ENCODE measurements at places on chromosomes 7 and 10.

- peak; percentile 76 for DNase-seq
Measured at GRCh38 chr10:123507298-123507697, 158.9 kb upstream of the GPR26 start.

DNA sequence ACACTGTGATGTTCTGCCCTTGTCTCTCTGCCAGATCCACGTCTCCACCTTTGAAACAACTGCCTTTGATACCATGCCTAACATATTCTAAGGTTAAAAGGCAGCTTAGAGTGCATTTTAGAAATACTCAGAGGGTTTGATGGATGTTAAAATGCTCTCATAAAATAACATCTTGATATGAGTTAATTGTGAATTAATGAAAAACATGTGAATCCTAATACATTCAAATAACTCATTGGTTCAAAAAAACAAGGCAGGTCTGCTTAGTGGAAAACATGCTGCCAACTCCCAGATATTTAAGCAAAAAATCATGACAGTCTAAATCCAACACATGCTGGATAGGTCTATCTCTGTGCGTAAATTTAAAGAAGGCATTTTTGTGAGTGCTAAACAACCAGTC lies 291.8 kb downstream of the AHR start:
- DNase-seq = no peak

DNA sequence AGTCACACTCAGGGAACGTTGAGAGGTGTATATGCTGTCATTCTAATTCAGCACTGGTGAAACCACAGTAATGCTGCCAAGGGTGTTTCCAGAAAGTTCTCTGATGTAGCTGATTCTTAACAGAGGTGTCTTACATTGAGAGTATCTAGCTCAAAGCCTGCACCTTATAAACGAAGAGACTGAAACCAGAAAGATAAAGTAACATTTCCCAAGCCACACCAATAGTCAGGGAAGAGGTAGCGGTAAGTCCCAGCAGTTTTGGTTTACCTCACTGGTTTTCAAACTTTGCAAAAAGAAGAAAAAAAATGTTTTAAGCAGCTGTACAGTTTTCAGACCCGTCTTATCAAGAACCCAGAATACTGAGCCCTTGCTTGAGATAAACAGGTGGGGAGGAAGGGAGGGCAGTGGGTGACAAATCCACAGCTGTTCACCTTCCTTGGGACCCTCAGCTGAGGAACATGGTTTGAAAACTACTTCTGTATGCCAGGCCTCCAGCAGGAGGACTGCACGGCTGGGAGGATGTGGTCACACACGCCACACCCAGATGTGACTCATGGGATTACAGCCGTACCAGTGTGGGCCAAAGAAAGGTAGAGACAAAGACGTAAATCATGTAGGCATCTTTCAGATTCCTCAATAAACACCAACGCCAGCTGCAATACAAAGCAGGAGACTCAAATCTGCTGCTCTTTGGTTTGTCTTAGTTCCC lies 63.9 kb upstream of the GSDME start:
- DNase-seq = peak; percentile 92

- DNase-seq = no peak
Measured at GRCh38 chr7:129713544-129713943, 102.0 kb downstream of the NRF1 start.

DNA sequence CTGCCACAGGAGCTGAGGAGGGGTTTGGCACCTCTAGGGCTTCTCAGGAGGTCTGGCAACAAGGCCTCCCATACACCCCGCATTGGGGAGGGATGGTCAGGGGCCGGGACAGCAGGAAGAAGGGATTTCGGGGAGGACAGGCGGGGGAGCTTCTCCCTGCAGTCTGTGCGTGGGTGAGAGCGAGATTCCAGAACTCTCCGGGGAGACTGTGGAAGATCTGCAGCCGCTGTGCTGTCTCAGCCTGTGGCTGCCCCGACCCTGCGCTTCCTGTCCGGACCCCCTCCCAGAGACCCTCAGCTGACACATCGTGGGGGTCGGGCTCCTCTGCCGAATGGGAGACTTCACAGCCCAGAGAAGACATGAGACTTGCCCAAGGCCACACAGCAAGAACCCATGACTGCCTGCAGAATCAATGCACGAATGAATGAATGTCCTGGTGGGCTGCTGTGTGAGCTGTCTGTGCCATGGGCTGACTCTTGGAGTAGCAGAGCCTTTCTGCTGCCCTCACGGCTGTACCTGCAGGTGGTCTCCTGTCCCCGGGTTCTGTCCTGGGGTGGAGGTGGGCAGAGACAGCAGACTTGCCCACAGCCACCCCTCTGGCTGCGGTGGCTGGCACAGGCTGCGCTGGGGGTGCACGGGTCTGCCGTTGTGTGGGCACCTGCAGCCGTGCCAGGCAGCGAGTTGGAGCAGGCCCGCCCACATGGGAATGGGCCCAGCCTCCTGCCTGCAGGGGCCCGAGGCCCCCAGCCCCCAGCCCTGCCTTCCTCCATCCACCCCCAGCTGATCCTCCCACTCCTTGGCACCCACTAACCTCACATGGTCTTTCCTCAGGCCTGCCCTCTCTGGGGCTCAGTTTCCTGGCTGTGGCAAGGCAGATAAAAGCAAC lies 16.3 kb upstream of the LFNG start:
- DNase-seq = no peak

GRCh38 chr7:29639886-29640595 lies 76.4 kb downstream of the PRR15 start:
- no peak for DNase-seq

DNA sequence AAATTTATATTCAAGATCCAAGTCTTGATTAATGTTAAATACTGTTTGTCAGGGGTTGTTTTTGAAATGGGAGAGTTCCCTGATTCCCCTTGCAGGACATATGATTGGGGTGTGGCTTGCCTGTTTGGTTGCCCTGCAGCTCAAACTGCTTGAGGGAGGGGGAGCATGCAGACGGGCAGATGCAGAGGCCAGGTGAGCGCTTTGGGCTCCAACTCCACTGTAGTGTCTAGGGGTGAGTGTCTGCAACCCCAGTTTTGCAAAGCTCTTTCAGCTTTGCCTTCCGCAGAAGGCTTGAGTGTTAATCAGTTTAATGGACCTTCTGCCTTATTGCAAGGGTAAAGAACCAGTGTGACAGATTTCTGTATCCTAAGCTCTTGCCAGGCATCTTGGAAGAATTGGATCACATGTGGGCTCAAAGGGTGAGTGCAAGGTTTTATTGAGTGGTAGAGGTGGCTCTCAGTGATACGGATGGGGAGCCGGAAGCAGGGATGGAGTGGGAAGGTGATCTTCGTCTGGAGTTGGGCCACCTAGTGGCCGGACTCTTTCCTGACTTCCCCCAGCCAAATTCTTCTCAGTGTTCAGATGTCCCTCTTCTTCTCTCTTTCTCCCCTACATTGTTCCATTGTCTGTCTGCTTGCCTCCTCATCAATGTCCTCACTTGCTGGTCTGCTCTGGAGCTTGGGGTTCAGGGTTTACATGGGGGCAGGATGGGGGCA lies 479.7 kb downstream of the ATRNL1 start:
- DNase-seq = peak; percentile 18

DNA sequence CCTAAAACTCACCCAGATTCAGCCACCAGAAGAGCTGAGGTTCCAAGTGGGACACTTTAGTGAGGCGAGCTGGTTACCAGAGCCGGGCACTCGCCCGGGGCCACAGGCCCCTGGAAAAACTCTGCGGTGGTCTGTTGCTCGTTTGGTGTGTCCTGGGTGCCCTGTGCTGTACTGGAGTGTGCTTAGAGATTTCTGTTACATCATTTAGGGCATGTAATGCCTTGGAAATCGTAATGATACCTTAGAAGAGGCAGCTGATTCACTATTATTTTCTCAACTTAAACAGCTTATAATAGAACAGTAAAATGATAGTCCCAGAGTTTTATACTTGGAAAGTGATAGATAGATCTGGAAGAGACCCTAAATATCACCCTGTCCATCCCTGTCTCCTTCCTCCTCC lies 48.5 kb upstream of the BTBD16 start:
- DNase-seq = no peak

- no peak for DNase-seq
Measured at GRCh38 chr7:27197137-27198042, 2.5 kb downstream of the HOXA13 start.

GRCh38 chr10:80158598-80159127 lies 26.1 kb downstream of the PLAC9 start:
- no peak for DNase-seq

GRCh38 chr7:70837589-70837988 lies 294.4 kb upstream of the GALNT17 start:
- no peak for DNase-seq

DNA sequence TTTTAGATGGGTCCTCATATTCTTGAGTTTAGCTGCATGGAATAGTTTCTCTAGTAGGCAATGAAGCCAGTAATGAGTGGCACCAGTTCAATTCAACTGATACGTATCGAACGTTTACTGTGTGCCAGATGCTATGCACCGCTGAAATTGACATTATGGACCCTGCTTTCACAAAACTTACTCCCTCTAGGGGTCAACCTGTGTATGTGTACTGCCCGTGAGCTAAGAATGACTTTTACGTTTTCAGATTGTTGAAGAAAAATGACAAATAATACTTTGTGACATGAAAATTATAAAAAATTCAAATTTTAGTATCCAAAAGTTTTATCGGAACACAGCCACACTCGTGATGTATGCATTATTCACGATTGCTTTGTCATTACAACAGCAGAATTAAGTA lies 95.5 kb downstream of the ZMYND11 start:
- no peak for DNase-seq

DNA sequence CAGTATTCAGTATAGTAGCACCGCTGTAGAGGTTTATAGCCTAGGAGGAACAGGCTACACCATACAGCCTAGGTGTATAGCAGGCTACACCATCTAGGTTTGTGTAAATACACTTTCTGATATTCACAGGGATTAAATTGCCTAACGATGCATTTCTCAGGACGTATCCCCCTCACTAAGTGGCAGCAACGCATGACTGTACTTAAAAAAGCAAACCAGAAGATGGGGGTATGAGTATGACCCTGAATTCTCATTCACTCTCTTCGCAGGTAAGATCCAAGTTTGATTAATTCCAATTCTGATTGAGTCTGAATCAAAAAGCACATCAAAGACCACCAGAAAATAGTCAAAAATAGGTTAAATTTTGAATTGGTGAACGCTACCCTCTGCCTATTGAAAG lies 972 bp downstream of the ORC5 start:
- DNase-seq = peak; percentile 16

DNA sequence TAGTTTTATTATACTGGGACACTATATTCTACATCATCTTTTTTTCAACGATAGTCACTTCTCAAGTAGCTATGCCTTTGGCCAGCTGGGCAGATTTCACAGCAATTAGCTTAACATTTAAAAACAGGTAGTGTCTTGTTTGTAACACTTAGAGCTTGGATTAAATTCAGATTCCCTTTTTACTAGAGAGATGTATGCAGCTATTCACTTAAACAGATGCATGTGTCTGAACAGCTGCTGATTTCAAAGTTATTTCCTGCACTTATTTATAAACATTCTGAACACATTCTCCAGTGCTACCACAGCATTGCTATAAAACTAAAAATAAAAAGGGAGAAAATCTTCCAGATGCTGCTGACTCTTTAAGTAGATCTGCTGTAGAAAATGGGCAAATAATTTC lies 637.2 kb downstream of the POM121L12 start:
- no peak for DNase-seq

DNA sequence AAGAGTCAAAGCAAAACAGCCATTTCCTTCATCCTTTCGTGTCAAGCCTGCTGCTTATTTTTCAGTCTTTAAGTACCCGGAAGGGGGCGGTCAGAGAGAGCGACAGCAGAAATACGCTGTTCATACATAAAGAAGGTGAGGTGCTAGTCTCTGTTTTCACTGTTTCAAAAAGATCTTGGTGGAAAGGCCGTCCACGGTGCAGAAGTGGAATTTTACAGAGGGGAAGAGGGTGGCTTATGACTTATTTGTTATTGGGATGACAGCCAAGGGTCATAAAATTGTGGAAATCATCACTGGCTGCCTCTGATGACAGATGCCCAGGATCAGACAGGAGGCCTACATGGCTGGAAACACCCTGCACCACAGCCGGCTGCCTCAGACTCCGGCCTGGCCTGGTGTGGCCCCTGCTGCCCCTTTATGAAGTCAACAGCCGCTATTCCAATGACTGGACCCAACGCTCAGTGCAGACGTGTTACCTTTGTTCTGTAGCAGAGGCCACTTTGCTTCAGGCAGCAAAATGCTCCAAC lies 57.0 kb downstream of the HIPK2 start:
- peak; percentile 91 for DNase-seq

- DNase-seq = no peak
Measured at GRCh38 chr7:134187893-134188292, 60.8 kb downstream of the LRGUK start.

- DNase-seq = peak; percentile 28
Measured at GRCh38 chr7:105268056-105268455, 120.7 kb downstream of the SRPK2 start.

DNA sequence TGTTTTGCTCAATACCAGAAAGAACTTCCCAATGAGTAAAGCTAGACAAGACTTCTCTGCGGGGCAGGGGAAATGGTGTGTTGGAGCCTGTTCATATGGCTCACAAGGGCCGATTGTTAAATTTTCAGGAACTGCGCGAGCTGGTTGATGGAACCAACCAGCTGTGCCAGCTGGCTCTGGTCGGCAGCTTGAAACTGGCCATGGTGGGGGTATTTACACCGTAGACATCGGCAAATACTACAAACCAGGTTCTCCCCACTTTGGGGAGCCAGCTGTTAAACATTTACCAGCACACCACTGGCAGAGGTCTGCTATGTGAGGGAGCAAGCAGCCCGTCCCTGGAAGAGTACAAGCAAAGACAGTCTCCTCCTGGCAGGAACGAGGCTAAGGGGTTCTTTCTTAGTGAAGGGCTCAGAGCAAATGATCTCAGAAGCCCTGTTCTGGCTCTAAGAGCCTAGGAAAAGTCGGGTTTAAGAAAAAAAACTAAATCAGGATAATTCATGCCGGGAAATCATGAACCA lies 8.8 kb upstream of the ZMIZ1 start:
- DNase-seq = no peak

- no peak for DNase-seq
Measured at GRCh38 chr7:1297017-1297960, 64.6 kb downstream of the UNCX start.

GRCh38 chr10:130222381-130222780 lies 86.2 kb downstream of the GLRX3 start:
- DNase-seq = no peak

- DNase-seq = no peak
Measured at GRCh38 chr7:85508642-85509410, 322.0 kb upstream of the SEMA3D start.

DNA sequence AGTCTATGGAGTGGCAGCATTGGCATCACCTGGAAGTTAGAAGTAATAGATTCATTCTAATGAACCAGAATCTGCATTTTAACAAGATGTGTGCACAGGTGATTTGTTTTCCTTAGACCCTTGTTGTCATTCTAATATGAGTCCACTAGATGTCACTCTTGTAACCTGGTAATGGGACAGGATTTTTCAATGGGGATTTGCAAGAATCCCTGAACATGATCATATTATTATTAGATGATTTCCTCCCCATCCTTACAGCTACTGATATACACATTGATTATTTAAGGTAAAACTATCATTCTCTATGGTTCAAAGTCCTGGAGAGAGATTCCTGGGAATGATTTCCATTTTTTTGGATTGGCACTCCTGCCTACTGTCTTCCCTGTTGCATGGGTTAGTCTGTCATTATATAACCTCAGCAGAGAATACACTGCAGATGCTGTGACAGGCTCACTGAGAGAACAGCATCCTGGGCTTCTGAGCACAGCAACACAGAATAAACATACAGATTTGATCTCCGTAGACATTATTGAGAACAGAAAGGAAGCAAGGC lies 194.9 kb downstream of the SUGCT start:
- peak; percentile 58 for DNase-seq
